ENCODE measurements at places on chromosomes 3 and 15.
A peak's percentile ranks its signal among the peaks of the same experiment; 100 is the strongest.

- DNase-seq = no peak
Measured at GRCh38 chr3:71874618-71875017, 89.7 kb upstream of the PROK2 start.

DNA sequence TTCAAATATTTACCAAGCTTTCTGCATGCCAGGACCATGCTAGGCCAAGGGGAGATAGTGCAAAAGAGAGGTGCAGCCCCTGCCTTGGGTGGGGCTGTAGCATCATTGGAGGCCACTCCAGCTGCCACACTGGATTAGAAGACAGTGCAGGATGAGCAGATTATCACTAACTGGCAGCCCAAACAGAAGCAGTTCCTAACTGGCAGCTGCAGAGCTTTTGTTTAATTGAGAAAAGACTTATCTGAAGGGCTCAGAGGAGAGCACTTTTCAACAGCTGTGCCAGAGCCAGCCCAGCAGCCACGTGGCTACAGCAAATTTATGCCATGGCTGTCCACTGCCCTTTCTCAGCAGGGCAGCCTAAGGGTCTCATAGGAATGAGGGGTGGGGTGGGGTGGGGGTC, 13.5 kb upstream of the ACSBG1 start:
- DNase-seq = no peak

DNA sequence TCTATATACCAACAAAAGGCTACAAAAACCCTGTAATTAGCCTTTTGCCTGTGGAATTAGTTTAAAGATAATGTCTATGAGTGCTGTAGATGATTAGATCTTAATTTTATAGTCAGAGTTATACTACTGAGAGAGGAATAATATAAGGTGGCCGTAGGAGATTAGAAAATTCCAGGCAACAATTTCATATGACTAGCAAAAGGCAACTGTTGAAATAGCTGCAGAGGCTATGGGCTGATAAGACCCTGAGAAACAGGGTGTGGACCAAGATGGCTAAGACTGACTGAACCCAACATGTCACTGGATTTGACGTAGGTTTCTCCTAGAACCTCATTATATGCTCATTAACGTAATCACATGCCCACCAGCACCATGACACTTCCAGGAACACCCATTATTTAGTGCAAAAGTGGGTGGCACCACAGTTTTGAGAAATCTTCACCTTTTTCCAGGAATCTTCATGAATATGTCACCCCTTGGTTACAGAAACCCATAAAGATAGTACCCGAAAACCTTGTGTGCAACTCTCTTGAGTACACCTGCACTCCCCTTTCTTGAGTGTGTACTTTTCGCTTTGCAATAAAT, 29.1 kb upstream of the SCG3 start:
- no peak for DNase-seq

DNA sequence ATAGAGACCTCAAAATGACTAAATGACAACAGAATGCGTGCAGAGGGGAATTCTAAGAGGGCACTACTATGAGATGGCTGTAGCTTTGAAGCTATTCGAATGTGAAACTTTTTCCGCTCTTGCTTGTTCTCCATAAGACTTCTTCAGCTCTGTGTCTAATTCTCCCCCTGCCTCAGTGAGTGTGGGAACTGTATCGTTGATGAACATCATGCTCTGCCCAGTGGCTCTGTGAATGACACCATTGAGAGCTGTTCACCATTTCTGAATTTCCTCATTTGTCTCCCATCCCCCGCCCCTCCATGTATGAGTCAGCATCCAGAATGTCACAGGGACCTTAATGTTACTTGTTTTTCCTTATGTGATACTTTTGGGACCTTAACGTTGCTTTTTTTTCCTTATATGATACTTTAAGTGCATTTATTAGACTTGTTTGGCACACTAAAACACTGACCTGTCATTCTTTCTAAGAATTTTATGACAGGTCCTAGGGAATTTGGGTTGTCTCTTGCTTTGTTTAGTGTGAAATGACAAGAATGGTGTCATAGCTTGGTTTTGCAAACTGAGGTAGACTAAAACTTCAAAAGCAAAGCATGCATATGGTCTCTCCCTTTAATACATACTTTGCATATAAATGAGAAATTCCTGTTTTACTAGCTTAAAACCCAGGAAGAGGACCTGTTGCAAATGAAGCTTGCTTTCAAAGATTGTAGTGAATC, 99.6 kb downstream of the FNDC3B start:
- DNase-seq = peak; percentile 21

GRCh38 chr15:62950462-62950931, 92.0 kb upstream of the TPM1 start:
- no peak for DNase-seq

GRCh38 chr3:80553211-80553610, 785.4 kb upstream of the ROBO1 start:
- no peak for DNase-seq

GRCh38 chr15:57388464-57388863, 12.2 kb downstream of the CGNL1 start:
- no peak for DNase-seq

- DNase-seq = no peak
Measured at GRCh38 chr3:78822726-78823125, 945.1 kb downstream of the ROBO1 start.

GRCh38 chr3:134790065-134790464, 5.0 kb upstream of the EPHB1 start:
- no peak for DNase-seq

GRCh38 chr3:149620291-149621020, 37.4 kb downstream of the WWTR1 start:
- no peak for DNase-seq

DNA sequence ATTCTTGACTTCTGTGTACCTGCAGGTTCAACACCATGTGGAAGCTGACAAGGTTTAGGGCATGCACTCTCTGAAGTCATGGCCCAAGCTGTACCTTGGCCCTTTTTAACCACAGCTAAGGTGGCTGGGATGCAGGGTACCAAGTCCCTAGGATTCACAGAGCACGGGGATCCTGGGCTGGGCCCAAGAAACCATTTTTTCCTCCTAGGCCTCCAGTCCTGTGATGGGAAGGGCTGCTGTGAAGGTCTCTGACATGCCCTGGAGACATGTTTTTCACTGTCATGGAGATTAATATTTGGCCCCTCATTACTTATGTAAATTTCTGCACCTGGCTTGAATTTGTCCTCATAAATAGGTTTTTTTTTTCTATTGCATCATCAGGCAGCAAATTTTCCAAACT, 937.5 kb upstream of the ROBO1 start:
- DNase-seq = no peak

- DNase-seq = no peak
Measured at GRCh38 chr3:73768524-73769308, 144.0 kb upstream of the PDZRN3 start.

- DNase-seq = no peak
Measured at GRCh38 chr15:87944050-87944449, 312.5 kb downstream of the NTRK3 start.

- DNase-seq = no peak
Measured at GRCh38 chr15:23446215-23447106, 582 bp downstream of the GOLGA6L2 start.

DNA sequence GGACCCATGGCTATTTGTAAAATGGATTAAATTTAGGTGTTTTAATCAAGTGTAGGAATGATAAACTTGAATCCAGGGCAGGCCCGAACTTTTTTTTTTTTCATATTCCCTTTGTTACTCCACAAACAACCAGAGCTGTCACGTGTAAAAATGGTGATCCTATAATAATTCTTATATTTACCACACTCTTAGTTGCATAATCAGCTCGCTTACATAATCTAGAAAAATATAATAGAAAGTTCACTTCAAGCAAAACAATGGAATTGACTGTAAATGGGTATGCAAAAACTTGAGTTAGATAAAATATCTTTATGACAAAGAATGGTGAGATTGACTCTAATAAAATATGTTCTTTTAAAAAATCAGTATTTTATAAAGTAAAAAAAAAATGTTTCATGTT, 2.1 kb upstream of the PAQR9 start:
- no peak for DNase-seq

DNA sequence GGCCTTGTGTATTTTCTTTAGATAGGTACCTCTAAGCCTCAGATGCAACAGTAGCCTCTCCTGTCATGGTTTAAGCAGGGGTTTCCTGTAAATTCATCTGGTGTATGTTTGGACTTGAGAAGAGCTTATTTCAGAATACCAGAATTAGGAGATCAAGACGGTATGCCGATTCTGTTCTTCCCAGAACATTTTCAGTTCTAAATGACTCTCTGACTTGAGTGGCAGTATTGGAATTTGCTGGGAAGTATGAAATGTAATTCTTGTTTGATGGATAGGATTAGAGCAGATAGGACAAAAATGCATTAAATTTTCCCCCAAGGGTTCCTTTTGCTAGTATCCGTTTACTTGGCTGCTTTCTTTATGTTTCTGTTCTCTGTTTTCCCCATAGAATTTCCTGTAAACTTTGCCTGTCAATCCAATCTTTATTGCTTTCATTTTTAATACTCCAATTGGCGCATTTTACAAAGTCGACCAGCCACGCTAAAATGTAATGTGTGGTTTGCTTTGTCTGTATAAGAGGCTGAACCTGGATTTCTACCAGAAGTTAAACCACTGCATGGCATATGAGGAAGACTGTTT, 612.2 kb downstream of the RBMS3 start:
- no peak for DNase-seq

- no peak for DNase-seq
Measured at GRCh38 chr15:87799838-87800237, 456.7 kb downstream of the NTRK3 start.

DNA sequence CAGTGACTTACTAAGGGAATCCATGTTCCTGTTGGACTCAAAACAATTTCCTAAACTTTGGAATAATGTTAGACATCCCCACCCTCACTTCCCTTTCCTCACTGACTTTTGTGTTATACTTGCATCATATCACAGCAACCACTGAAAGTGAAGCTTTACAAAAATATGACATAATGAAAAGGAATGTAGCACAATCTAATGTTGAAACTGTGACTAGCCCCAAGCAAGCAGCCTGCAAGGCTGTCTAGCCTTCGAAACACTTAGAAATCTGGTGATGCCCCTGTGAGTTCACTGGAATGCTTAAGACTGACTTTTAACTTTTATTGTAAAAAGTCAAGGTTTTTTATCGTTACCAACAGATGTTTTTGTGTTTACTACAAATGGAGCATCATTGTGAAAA, 203.7 kb upstream of the ZNF385D start:
- no peak for DNase-seq

- no peak for DNase-seq
Measured at GRCh38 chr3:30226601-30227151, 379.7 kb upstream of the TGFBR2 start.

GRCh38 chr15:68469162-68470048, 37.4 kb upstream of the ITGA11 start:
- DNase-seq = no peak

GRCh38 chr15:74648051-74648842, 32.6 kb downstream of the CLK3 start:
- no peak for DNase-seq

DNA sequence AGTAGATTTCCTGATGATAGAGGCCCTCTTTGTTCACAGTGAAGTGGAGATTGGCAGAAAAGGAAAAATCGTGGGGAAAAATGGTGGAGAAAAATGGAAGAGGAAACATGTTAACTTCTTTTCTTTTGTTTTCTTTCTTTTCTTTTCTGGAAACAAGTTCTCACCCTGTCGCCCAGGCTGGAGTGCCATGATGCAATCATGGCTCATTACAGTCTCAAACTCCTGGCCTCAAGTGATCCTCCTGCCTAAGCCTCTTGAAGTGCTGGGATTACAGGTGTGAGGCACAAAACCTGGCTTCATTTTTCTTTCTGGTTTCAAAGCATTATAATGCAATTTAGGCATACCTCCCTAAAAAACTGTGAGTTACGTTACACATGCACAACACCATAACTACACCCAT, 464.2 kb downstream of the MECOM start:
- DNase-seq = no peak

- no peak for DNase-seq
Measured at GRCh38 chr3:67044955-67045354, 46.8 kb downstream of the KBTBD8 start.

GRCh38 chr15:60374628-60375081, 23.1 kb downstream of the ANXA2 start:
- no peak for DNase-seq

- no peak for DNase-seq
Measured at GRCh38 chr3:139532976-139533375, 6.6 kb downstream of the RBP1 start.

DNA sequence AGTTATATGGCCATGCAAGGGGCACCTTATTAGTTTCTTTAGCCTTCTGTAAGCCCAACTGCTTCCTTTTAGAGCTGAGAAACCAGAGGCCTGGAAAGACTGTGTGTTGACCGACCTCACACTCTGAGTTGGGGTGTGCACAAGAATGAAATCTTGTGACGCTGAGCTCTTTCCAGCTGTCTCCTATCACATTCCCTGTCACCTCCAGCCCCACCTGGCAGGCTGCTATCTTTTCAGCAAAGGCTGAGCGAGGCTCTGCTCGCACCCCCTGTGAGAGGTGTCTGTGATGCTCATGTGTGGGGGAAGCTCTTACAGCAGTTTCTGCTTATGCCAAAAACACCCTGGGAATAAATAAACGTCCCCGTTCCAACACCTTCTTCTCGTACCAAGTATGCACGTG, 27.0 kb upstream of the LPP start:
- DNase-seq = no peak

DNA sequence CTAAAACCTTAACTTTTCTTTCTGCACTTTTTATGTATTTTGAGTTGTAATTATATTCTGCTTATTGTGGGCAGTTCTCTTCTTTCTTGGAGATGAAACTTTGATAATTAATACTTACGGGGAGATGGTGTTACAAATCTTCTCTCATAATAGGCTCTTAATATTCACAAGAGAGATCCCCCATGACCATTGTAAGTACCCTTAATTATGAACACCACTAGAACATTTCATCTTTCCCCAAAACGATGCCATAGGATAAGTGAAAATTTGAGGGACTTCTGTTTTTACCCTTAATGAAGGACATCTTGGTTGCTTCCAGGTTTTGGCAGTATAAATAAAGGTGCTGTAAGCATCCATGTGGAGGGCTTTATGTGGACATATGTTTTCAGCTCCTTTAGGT, 60.7 kb downstream of the PIAS1 start:
- no peak for DNase-seq

DNA sequence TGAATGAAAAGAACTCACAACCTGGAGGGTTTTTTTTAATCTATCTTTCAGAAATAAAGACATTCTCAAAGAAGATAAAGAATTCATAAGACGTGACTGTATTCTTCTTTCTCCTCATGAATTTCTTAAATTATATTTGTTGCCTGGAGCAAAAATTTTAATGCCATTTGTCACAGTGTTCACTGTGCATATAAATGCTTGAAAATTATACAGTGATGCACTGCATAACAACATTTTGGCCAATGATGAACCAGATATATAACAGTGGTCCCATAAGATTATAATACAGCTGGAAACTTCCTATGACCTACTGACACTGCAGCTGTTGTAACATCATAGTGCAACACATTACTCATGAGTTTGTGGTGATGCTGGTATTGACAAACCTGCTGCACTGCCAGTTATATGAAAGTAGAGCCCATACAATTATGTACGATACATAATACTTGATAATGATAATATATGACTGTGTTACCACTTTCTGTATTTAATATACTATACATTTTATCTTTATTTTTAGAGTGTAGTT, 67.3 kb downstream of the P2RY1 start:
- no peak for DNase-seq

GRCh38 chr3:49500732-49501609, 30.9 kb downstream of the DAG1 start:
- no peak for DNase-seq
